ENCODE measurements at places on chromosomes 1 and 21.

GRCh38 chr1:183218971-183219615 is 33.0 kb downstream of the LAMC2 start:
- DNase-seq: peak; percentile 4

DNA sequence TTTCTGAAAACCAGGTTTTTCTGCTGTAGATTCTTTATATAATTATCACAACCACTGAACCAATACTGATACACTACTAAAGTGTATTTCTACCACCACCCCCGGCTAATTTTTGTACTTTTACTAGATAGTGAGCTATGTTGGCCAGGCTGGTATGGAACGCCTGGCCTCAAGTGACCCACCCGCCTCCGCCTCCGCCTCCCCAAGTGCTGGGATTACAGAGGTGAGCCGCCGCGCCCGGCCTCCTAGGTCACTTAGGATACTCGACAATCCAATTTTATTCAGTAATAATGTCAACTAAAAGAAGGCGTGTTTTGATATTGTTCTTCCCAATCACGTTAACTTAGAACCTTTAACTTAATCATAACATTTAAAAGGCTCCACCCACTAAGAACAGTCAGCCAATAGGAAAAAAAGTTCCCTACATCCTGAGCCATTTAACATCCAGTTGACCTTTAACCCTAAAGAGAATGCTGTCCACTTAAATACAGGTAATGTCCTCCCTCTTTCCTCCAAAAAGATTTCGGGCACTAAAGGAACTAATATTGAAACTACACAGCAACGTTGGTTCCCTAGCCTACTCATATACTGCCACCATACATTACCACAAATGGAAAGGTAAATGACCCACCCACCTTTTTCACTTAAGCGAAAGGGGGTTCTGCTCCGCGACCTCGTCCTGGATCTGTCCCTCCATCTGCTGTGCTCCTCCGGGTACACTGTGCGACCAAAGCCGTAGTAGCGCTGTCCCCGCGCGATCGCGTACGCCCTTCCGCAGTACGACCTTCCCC is 1.2 kb downstream of the RSRP1 start:
- DNase-seq: peak; percentile 20

DNA sequence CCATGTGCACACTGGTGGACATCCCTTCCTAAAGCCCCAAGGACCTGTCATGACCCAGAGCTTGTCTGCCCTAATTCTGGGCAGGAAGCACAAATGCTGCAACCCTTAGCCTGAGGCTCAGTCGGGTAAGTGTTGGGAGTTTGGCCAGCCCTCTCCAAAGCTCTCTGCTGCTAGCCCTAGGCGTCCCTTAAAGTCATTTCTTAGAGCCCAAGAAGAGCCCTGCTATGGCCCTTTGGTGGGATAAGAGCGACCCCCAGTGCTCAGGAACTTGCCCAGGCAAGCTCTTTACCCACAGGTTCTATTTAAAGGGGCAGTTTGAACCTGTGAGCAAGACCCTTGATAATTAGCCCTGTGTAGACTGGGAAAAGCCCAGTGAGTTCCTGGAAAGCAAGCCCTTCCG is 356.8 kb downstream of the RRAGC start:
- DNase-seq: no peak

DNA sequence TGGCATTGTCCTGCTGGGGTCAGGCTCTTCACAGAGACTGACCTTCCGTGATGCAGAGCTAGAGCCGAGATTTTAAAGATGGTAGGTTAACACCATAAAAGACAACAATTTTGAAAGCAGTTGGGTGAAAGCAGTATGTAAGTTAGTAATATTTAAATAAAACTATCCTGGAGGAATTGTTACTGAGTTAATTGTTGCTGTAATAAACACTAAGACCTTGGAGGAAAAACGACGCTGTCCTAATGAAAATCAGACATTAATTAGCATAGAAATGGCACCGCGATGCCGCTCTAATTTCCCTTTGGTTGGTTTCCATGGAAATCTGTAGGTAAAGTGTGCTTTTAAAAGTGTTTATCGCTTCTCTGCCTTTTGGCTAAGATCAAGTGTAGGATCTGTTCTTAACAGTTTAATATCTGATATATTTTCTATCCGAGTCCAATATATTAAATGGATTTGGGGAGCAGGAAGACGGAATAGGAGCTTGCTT is 745 bp upstream of the ANP32E start:
- no peak for DNase-seq

DNA sequence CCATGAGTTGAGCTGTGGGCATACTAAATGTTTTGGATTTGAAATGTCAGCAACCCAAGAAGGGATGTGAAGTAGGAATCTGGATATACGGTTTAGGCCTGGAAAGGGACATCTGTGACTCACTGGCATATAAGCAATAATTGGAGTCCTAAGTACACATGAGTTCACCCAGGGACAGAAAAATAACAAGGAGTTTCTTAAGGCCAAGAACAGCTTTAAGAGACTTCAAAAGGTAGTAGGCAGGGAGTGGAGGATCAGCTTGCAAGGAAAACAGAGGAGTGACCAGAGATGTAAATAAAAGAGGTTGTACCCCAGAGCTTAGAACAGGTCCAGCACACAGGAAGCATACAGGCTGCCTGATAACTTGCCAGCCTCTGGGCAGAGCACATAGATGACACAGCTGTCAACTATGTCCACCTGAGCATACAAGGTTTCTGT is 28.1 kb downstream of the TMEM50B start:
- DNase-seq: peak; percentile 7

DNA sequence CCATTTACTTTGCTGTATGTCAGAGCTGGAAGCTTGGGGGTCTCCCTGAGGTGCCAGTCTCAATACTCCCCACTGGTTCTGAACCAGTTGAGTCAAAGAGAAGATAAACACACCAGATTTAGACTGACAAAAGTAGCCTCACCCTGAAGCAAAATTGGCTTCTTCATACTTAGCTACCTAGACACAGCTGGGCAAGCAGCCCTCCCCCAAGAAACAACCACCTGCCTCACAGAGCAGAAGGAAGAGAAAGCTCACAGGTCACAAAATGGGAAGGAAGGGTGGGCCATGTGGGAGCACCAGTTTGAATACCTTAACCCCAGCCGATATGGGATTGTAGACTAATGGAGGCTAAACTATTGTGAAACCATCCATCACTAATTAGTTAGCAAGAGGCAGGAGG is 24.6 kb upstream of the MYSM1 start:
- DNase-seq: no peak

DNA sequence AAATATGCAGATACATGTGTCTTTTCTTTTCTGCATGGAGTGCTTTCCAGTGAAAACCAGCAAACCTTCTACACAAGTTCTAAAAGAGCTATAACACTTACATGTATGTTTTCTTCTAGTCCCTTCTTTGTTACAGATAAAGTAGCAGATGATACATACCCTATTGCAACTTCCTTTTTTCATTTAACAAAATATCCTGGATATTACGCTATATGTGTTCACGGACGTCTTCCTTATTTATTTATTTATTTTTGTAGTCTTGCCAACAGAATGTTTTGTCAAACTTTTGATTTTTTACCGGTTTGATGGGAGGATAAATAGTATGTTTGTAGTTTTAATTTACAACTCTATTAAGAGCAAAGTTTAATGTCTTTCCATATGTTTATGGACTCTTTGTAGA is 5.2 kb upstream of the GALNT2 start:
- DNase-seq: no peak

- DNase-seq: peak; percentile 37
These were observed 1258.5 kb upstream of the ADGRL2 start for GRCh38 chr1:80542231-80542630.

GRCh38 chr1:26471498-26472319 is 531 bp upstream of the HMGN2 start:
- DNase-seq: peak; percentile 80

GRCh38 chr1:169959686-169960085 is 66.0 kb upstream of the SCYL3 start:
- DNase-seq: no peak

DNA sequence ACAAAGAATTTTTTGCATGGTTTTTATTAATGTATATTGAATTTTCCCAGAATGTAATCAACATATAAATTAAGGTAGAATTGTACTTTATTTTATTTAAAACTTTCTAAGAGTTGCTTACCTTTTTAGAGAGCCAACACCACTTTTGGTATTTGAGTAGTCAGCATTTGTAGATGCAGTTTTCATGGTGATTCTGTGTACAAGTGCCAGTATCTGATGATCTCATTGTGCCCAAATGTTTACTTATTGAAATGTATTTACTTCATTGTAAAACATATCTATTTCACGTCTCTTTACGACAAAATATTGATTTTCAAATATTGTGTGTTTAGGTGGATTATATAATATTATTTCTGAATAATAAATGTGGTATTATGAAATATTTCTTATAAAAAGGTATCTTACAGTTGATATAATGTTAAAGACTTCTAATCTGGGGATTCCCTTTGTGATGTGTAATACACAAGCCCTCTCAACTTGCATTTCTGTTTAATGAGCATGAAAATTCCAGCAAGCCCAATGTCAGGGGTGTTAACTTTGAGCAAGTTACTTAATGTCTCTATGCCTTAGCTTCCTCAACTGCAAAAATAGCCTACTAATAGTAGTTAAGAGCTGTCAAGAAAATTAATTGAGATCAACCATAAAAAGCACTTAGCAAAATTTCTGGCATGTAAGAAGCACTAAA is 141.8 kb upstream of the ZNF648 start:
- DNase-seq: no peak

GRCh38 chr1:223714849-223715603 is 2.7 kb downstream of the CAPN2 start:
- DNase-seq: peak; percentile 83

DNA sequence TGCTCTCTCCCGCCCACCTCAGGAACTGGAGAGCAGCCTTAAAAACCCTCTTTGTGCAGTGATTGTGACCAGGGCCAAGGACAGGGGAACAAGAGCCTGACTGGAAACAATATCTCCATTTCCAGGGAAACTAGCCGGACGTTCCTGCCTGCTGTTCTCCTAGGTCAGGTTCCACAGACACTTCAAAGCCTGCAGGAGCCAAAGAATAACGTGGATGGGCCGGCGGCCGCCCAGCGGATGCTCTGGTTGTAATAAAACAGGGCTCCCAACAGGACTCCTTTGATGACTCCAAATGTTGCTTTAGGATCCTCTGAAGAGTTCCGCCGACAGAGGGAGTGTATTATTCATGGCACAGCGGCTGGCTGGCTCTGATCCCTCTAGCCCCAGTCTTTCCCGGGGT is 162.2 kb downstream of the PLXNA2 start:
- peak; percentile 49 for DNase-seq

DNA sequence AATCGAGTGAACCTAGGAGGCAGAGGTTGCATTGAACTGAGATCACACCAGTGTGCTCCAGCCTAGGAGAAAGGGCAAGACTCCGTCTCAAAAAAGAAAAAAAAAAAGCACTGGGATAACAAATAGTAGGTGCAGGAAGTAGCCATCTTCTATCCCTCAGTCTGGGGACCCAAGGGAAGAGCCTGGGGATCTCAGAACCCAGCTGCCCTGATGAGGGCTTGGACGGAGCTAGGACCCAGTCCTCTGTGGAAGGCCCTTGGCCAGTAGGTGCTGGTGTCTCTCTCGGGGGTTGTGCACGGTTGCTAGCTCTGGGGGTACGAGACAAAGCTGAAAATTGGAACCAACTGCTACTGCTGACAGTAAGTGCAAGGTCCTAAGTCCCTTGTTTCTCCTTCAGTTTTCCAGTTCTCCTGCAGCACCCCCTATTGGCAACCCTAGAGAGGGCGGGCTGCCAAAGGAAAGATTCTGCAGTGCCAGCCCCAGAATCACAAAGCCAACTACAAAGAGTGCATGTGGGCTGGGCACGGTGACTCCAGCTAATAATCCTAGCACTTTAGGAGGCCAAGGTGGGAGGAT is 57.6 kb upstream of the KIF1B start:
- peak; percentile 54 for DNase-seq

GRCh38 chr21:44984428-44984791 is 44.6 kb downstream of the SLX9 start:
- no peak for DNase-seq

- no peak for DNase-seq
These were observed 547.8 kb downstream of the DPYD start for GRCh38 chr1:97373000-97373399.

GRCh38 chr1:144101397-144102045 is 129.7 kb upstream of the FAM72C start:
- DNase-seq: no peak

DNA sequence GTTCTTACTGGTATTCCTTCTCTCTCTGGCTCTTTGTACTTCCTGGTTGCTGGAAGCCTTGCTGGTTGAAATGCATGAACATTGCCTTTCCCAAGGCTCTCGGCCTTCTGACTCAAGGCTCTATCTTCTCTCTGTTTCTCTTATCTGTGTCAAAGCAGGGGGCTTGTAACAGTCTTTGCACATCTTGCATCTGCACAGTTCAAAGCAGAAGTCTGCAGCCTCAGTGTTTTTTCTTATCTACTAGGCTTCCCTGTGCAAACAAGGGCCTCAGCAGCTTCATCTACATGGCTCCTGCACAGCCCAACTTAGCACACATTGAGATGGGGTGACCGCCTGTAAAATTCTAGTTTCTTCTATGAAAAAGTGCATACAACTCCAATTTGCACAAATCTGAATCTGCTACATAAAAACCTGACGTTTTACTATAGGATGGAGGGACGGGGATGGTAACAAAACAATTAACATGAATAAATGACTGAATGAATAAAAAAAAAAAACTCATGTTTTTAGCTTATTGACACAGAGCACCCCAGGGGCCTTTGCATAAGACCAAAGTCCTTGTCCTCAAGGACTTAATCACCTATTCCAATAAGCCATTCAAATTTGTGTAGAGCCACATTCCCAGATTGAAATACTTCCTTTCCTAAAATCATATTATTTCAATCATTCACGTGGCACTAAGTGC is 458.3 kb downstream of the LMO4 start:
- DNase-seq: no peak

DNA sequence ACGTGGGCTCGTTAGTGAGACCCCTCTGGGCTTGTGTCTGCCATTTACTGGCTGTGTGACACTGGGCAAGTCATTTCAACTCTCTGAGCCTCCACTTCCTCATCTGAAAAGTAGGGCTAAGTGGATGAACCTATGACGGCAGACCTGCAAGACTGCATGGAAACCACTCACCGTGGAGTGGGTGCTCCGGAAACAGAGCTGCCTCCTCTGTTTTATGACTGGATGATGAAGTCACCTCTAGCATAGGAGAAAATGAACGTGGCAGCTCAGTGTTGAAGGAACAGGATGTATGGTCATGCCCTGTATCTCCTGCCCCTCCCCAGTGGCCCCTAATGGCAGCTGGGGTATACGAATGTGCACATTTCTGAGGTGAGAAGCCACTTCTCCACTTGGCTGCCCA is 40.5 kb downstream of the STPG1 start:
- DNase-seq: no peak

DNA sequence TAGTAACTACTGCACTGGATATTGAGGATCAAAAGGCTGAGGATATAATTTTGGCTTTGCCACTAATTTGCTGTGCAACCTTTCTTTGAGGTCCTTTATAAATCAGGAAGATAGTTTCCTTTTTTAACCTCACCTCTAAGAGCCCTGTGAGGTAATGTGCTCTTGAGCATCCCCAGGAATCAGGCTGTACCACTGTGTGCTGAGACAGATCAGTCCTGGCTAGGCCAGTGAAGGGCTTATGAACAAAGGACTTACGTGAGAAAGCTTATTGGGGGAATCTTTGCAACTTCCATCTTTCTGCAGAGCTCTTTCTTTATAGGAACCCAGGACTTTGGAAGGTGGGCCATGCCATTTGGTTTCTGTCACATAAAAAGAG is 188.9 kb downstream of the SIPA1L2 start:
- DNase-seq: no peak
